ENCODE measurements at places on chromosomes 7 and 10.

DNA sequence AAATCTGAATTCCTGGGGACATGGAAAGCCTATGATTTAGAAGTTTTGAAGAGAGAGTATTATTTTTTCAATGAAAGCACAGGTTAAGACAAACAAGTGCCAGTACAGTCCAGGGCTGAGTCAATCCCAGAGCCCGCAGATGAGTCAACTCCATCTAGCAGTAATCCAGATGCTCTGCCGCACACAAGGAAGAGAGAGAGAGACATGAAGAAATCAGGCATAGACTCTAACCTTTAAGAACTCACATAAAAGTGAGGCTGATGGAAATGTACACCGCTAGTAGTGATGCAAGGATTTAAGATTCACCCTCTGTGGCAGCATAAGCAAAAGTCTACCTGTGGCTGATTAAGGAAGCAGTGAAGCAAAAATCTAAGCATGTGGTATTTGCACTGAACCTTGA is 651.5 kb downstream of the TNS3 start:
- DNase-seq: no peak

GRCh38 chr7:150341263-150342120 is at the start of gene RARRES2:
TSS of gene RARRES2 (minus strand) at chr7:150341629. CDS start at chr7:150340609, 1,020 bp downstream.
- DNase-seq: peak; percentile 56

DNA sequence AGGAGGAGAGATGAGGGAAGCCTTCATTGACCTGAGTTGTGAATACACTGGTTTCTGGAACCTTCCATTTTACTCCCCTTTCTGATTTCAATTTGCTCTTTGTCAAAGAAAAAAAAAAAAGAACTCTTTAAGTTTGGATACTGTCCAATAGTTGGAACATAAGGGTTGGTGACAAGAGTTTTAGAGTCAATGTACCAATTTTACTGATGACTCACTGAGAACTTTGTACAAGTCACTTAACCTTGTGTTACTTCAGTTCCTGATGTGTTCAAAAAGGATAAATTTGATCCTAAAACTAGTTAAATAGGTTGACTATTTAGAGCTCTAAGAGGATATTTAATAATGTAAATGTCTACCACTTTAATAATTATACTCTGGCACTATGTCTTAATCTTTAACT is 4.1 kb upstream of the CDK14 start:
- no peak for DNase-seq

DNA sequence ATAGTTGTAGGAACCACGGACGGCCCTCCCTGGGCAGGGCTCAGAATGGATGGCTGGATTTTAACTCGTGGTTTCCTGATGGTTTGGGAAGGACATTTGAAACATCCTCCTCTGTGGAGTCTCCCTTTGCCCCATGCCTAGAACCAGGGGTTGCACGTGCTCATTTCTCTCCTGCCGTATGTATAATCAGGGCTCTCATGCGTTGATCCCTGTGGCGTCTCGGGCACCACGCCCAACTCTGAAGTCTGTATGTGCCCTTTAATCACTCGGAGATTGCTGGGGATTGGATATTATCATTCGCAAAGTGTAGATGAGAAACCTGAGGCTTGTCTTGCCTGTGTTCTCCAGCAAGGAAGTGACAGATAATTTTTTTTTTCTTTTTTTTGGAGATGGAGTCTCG is 257.1 kb downstream of the CAMK1D start:
- DNase-seq: no peak

DNA sequence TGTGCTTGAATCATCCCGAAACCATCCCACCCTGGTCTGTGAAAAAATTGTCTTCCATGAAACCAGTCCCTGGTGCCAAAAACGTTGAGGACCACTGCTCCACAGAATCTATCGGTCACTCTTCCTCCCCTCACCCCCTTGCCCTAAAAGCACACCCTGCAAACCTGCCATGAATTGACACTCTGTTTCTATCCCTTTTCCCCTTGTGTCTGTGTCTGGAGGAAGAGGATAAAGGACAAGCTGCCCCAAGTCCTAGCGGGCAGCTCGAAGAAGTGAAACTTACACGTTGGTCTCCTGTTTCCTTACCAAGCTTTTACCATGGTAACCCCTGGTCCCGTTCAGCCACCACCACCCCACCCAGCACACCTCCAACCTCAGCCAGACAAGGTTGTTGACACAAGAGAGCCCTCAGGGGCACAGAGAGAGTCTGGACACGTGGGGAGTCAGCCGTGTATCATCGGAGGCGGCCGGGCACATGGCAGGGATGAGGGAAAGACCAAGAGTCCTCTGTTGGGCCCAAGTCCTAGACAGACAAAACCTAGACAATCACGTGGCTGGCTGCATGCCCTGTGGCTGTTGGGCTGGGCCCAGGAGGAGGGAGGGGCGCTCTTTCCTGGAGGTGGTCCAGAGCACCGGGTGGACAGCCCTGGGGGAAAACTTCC is 784 bp upstream of the SERPINE1 start:
- DNase-seq: no peak

DNA sequence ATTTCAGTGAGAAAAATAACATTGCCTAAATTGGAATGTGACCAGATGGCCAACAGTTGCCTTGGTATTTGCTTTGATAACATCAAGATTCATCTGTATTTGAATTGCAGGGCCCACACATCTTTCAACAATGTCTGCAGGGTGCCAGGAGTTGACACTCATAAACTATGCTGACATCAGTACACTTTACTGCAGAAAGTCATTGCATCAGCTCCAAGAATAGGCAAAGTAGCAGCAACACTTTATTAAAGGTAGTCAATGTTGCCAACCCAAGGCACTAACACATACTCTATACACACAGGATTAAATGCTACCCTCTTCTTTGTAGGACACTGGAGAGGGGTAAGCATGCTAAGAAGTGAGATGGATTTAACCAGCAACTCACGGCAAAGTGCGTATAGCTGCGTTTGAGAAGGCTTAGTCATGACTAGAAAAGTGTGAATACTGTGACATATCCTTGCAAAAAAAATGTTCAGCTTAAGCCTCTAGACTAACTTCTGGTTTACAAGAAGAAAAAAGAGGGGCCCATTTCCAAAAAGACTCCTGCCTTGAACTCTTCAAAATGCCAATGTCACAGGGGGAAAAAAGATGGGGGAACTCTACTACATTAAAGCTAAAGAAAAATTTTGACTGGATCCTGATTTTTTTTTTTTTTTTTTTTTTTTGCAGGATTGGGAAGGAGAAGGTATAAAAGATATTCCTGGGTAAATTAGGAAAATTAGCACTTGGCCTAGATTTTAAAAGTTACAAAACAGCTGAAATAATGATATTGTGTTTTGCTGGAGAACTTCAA is 2.2 kb downstream of the BBIP1 start:
- no peak for DNase-seq

DNA sequence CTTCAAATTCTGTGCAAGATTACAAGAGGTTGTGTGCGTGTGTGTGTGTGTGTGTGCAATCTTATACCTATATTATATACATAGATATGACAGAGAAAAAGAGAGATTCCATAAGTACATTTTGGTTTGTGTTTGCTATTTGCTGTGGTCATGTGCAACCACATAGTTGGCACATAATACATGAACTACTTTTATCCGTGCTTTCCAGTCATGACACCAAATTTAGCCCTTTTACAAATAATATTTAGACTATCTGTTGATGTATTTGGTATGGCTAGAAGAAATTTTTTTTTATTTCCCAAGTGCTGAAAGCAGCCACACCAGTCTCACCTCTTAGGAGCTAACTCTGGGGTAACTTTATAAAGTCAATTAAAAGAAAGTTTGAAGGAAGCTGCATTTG is 63.5 kb upstream of the EGFR start:
- DNase-seq: no peak

DNA sequence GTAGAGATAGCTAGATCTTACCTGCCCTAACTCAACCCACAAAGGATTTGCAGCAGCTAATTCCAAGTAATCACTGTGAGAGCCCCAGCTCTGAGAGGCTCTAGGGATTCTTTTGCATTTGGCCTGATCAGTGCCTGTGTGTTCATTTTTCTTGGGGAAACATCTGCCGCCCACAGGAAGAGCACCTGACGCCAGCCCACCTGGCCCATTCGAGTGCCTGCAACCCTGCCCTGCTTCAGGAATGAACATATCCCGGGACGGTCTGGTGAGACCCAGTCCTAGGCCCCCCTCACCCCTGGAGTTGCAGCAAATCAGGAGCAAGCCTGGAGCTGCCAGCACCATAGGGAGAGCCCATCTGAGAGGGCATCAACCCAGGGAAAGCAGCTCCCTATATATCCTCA is 38.8 kb downstream of the GSDME start:
- no peak for DNase-seq

GRCh38 chr7:157565981-157566630 is 229.3 kb downstream of the DNAJB6 start:
- no peak for DNase-seq

GRCh38 chr10:19772972-19773371 is 43.3 kb upstream of the PLXDC2 start:
- DNase-seq: no peak
